Muscle of arm (tissue), 14 donors: ENCODE measurements at places on chromosomes 2 and 18.

GRCh38 chr2:235747786-235748091 is 253.9 kb downstream of the AGAP1 start:
- DNase-seq: no peak

- DNase-seq: no peak
These were observed 193.1 kb upstream of the ARL4C start for GRCh38 chr2:234689911-234690379.

- no peak for DNase-seq
These were observed 91.6 kb downstream of the ASB1 start for GRCh38 chr2:238518172-238518820.

DNA sequence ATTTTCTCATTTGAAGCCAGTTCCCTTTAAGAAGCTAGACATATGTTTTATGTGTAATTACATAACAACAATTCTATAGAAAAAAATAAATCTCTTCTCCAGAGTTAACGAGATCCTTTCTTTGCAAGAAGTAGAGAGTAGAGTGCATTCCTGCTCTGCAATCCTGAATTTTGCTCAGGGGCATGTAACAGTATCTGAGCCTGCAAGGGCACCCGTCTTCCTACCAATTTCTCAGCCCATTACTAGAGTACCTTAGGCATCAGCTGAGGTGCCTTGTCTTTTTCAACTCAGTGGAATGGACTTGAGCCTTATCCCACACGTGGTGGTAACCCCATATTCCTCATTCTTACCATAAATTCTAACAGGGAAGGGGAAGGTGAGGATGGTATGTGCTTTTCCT is 205.9 kb downstream of the IKZF2 start:
- DNase-seq: no peak

DNA sequence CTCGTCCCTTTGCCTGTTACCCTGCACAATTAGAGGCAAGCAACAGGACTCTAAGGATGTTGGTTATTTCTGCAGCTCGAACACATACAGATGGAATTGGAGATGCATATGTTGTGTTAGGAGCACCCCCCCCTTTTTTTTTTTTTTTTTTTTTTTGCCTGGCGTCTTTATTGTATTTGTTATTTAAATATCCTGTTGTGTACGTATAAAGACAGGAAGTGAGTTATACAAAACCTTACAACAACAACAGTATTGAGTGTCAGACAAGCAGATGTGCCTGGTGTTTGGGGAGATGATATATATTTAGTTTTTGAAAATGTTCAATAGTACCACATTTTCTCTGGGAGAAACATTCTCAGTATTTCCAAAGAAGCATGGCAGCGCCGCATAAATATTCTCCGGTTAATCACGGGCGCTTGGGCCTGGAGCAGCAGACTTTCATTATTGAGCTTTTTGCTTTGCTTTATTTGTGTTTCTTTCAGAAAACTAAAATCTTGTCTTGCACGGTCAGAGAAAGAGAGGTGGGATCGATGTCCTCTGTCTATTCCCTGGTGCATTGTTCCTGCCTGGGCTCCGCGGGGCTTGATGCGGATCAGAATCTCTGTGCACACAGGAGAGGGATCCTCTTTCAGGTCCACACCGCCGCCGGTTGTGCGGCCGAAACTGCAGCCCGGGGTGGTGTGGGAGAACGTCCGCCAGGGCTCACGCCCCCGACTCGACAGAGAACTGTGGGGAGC is 23.2 kb upstream of the ZNF516 start:
- peak; percentile 67 for DNase-seq

DNA sequence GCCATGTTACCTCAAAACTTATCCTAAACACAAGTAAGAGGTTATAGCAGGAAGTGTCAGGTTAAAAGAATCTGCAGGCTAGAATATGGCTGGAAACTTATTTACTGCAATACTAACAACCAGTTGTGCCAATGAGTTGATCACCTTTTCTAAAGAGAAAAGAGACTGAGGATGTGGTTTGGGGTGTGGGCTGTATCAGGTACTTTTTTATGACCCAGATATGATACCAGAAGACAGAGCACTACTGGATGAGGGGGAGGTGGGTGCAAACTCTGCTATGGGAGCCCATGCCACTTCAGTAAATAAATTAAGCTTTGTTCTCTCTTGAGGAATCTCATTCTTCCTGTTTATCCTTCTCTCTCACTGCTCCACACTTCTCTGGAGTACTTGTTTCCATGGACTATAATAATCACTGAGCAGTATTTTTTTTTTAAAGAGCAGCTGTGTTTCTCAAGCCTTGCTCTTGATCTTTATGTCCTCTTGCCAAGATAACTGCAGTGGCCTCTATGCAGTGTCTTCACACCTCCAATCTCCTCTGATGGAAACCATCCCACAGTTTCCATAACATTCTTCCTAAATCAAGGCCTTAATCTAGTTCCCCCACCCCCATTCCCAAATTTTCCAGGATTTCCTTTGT is 51.2 kb upstream of the NOSTRIN start:
- peak; percentile 38 for DNase-seq

GRCh38 chr2:228678110-228678509 is 496.6 kb upstream of the SPHKAP start:
- DNase-seq: no peak

GRCh38 chr2:26809211-26809610 is 23.4 kb downstream of the CENPA start:
- DNase-seq: no peak

- DNase-seq: no peak
These were observed 51.6 kb upstream of the TAF1B start for GRCh38 chr2:9791711-9792110.

DNA sequence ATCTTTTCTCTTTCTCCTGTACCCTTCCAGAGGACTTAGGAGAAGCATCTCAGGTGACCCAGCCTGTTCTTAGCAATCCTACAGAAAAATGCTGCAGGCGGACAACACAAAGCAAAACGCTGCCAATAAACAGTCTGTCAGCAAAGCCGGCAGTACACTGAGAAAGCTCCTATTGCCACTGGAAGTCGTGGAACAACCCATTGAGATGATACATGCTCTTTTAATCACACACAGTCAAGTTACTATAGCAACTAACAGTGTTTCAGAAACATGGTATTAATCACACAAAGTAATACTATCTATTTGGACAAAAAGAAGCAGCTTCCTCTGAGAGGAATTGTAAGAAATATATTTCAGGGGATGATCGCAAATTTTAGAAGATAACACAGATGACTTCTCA is 10.5 kb downstream of the CTLA4 start:
- no peak for DNase-seq

- no peak for DNase-seq
These were observed 73.0 kb downstream of the CHRNA1 start for GRCh38 chr2:174691201-174691779.

GRCh38 chr18:59459369-59460071 is 100.5 kb upstream of the LMAN1 start:
- peak; percentile 30 for DNase-seq

DNA sequence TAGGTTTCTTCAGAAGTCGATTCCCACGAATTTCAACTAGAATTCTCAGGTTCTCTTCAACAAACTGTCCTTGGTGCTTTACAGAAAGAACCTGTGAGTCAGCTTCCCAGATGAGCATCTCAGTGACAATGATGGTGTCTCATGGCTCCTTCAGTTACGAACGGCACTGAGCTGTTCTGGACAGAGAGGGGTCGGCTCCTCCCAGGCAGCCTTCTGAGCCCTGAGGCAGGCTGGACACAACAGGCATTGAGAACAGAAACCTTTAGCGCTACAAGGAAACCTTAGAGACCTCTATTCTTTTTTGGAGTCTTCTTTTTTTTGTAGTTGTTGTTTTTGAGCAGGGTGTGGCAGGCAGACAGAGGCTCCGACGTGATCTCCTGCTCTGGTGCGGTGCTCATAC is 35.1 kb upstream of the ALKAL2 start:
- no peak for DNase-seq

DNA sequence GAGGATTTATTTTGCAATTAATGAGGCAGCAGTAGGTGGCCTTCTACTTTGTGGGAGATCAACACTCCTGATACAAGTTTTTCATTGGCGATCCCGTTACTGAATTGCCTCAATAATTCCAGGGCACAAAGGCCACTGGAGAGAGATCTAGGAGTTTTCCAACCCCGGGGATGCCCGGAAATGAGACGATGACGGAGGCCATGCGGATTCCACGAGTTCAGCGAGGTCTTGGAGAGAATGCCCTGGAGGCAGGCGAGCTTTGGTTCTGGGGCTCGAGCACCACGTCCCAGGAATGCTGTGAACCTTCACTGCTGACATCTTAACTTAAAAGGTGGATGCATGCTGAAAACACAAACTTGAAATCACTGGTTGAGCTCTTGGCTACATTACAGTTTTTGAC is 74.2 kb downstream of the LDLRAD4 start:
- no peak for DNase-seq

- DNase-seq: peak; percentile 66
These were observed 4.3 kb upstream of the ASIC4 start for GRCh38 chr2:219509780-219510511.

- no peak for DNase-seq
These were observed 605.5 kb downstream of the EPHA4 start for GRCh38 chr2:220966636-220967035.

DNA sequence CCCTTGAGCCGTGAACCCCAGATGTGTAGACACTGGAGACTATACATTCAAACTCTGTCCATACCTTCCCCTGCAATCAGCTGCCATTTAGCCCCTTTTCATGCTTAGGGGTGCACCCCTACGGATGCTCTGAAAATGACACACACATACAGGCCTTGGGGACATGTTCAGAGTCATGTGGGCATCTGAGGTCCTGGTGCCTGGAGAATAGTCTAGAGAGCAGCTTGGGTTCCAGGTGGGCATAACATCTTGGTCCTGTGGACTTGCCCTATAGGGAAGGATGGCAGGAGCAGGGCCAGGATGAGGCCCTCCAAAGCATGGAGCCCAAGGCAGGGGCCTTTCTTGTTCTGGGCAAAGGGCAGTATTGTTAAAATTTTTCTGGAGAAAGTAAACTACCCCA is 9.9 kb upstream of the FHOD3 start:
- DNase-seq: no peak

DNA sequence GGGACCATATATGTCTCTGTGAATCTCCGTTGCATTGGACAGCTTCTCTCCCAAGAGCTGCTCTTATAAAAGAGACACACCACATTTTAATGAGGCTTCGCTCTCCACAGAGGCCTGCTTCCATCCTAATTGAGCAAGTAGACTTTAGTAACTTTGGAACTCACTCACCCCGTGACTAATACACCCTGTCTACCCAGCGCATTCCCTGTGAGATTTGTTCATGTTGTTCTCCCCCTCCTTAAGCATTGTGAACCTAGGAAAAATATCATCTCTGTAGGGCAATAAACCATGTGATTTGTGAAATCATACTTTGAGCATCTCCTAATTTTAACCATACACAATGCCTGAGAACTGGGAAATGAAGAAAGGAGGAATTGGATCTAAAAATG is 56.9 kb downstream of the MCFD2 start:
- DNase-seq: no peak

DNA sequence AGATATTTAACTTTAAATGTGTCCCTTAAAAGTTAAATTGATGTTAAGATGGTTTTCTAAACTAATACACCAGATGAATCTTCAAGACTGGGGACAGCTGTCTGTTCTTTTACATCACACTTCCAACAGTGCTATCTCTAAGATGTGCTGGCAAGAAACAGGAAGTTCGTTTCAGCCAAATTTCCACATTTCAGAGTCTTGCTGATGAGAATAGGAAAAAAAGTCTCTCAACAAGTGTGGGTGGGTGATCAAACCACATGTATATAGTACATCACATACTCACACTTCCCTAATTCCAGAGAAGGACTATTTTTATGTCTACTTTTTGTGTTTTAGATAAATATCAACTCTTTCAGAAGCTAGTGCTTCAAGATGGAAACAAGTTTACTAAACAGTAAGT is 1712.8 kb upstream of the TMEFF2 start:
- DNase-seq: peak; percentile 1

- DNase-seq: no peak
These were observed 27.0 kb downstream of the FOSL2 start for GRCh38 chr2:28419443-28420270.

DNA sequence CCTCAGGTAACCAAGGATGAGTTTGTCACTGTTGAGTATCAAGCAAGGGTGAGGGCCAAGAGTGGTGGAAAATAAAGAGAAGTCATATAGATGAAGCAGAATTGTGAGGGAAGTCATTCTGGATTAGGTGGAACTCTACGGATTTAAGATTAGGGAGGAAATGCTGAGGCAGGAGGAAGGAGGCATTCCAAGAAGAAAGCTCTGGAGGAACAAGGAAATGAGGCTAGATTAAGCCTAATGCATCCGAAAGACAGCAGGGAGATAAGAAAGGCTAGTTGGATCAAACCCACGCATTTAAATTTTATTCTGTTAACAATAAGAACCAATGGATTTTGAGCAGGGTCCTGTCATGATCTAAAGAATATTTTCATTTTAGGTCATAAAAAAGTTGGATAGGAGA is 681.2 kb downstream of the EPHA4 start:
- DNase-seq: no peak

DNA sequence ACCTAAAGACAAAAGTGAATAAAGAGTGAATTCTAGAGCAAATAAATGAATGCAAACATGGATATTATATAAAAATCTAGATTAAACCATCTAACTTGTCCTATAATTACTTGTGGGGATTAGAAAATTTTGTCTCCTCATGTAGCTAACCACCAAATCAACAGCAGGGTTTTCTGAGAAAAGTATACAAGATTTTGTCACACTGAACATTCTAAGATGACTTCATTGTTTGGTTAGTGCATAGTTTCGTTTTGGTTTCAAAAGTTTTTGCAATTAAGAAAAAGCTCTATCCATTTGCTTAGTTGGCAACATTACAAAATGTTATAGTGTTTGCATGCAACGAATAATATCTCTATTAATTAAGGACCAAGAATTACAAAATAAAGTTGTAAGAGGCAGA is 125.0 kb downstream of the LRP2 start:
- DNase-seq: no peak

- no peak for DNase-seq
These were observed 1.1 kb downstream of the TMEM169 start for GRCh38 chr2:216082805-216083204.

- DNase-seq: no peak
These were observed 210.9 kb upstream of the SMAD7 start for GRCh38 chr18:49161627-49162026.

DNA sequence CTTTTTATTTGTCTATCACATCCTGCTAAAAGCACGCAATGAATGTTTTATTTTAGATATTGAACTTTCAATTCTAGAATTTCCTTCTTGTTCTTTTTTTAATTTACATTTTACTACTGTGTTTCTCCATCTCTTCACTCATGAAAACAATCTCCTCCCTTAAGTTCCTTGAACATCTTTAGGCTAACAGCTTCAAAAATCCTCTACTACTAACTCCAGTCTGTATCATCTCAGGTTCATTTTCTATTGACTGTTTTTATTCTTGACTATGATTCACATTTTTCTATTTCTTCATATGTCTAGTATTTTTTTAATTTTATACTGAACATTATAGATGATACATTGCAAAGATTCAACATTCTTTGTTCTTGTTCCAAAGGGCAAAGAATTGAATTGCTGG is 79.2 kb upstream of the NCK2 start:
- no peak for DNase-seq

GRCh38 chr2:141618457-141618856 is 512.4 kb downstream of the LRP1B start:
- DNase-seq: no peak

- no peak for DNase-seq
These were observed 97.7 kb downstream of the GYPC start for GRCh38 chr2:126753501-126754212.

GRCh38 chr2:114661971-114662939 is 219.8 kb downstream of the DPP10 start:
- peak; percentile 20 for DNase-seq

GRCh38 chr2:230225486-230225885 is at the start of gene SP140:
SP140 (plus strand) TSS chr2:230225736; CDS start chr2:230225845, 109 bp downstream.
- no peak for DNase-seq
